ENCODE measurements at places on chromosomes 4 and X.

- no peaks in the 10 kb centered on the region for H3K4me1 ChIP-seq
- H3K36me3 ChIP-seq = no peaks in the 10 kb centered on the region
- no peak overlapping the region for H3K4me3 ChIP-seq
- no peak for DNase-seq
- H3K27me3 ChIP-seq = no peaks in the 10 kb centered on the region
- no peak overlapping the region for H3K27ac ChIP-seq
These were observed 48.1 kb downstream of the SRPX start for GRCh38 chrX:38172596-38172995.

GRCh38 chr4:24440765-24441164 is 143.6 kb downstream of the DHX15 start:
- DNase-seq = no peak
- H3K4me3 ChIP-seq = no peak overlapping the region
- no peaks in the 10 kb centered on the region for H3K27me3 ChIP-seq
- no peak overlapping the region for H3K27ac ChIP-seq
- no peaks in the 10 kb centered on the region for H3K4me1 ChIP-seq

DNA sequence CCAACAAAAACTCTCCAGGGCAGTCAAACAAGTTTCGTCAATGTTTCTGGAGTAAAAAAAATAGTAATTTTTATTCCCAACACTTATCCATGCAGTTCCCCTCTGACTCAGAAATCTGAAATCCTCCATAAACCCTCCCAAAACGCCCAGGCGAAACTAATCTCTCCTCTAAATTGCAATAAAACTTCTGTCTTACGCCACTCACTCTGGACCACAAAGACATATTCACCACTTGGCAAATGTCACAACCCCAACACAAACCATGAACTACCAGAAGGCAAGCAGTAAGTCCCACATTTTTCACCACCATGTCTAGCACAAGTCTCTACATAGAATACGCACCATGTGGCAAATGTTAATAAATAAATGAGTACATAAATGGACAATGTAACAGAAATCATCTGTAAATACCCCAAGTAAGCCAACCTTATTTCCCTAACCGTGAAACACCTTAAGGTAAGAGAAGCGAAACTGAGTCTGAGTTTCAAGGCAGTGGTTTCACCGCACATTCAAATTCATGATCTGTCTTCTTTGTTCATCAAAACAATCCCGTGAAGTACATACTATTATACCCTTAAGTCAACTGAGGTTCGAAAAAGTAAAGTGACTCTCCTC is 1.6 kb downstream of the PAPSS1 start:
- H3K4me1 ChIP-seq = peaks cover 16% of the 10 kb centered on the region
- no peaks in the 10 kb centered on the region for H3K27me3 ChIP-seq
- H3K4me3 ChIP-seq = peak overlapping the region; percentile 98
- H3K27ac ChIP-seq = no peak overlapping the region

DNA sequence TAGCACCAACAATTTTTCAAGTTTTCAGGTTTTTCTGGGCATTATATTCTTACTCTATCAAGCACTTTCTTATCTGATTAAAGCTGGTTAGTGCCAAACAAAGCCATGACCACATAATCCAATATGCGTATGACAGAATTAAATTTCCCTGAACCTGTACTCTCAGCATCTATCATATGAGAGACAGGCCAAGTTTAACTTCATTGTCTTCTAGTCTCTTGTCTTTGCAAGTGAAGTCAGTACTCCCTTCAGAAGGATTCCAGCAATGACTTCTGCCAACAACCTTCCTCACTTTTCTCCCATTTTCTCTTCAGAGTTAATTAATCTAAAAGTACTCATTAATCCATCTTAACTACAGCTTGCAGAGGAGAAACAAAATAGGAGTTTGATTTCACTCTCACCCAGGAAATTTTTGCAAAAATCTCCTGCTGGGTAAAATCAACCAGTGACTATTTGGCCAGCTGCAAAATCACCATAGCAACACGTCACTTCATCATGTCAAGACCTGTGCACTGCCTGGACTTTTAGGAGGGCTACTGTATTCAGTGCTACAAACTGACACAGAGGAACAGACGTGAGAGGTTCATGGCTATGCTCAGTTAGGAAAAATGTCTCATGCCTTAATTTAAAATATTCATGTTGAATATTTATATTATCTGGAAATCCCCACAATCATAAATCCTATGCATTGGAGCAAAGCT is 208.4 kb downstream of the ANTXR2 start:
- H3K27ac ChIP-seq = no peak overlapping the region
- no peaks in the 10 kb centered on the region for H3K27me3 ChIP-seq
- H3K4me1 ChIP-seq = no peaks in the 10 kb centered on the region
- no peak for DNase-seq

- no peaks in the 10 kb centered on the region for H3K4me1 ChIP-seq
- no peak for DNase-seq
- H3K27ac ChIP-seq = no peak overlapping the region
- H3K36me3 ChIP-seq = no peaks in the 10 kb centered on the region
- H3K4me3 ChIP-seq = no peak overlapping the region
These were observed 11.1 kb downstream of the NIPAL1 start for GRCh38 chr4:48027653-48028052.

- H3K27ac ChIP-seq = no peak overlapping the region
- no peak for DNase-seq
- no peaks in the 10 kb centered on the region for H3K27me3 ChIP-seq
- no peaks in the 10 kb centered on the region for H3K4me1 ChIP-seq
These were observed 69.1 kb upstream of the EOLA2 start for GRCh38 chrX:150007356-150007755.

- H3K27ac ChIP-seq = peak overlapping the region; percentile 18
- peaks cover 37% of the 10 kb centered on the region for H3K4me1 ChIP-seq
- H3K27me3 ChIP-seq = no peaks in the 10 kb centered on the region
- H3K36me3 ChIP-seq = no peaks in the 10 kb centered on the region
These were observed 115.6 kb downstream of the CAMK2D start for GRCh38 chr4:113645771-113646441.

Measured in lower lobe of right lung (tissue), 2 donors.